ENCODE measurements at places on chromosomes 16 and 17.

DNA sequence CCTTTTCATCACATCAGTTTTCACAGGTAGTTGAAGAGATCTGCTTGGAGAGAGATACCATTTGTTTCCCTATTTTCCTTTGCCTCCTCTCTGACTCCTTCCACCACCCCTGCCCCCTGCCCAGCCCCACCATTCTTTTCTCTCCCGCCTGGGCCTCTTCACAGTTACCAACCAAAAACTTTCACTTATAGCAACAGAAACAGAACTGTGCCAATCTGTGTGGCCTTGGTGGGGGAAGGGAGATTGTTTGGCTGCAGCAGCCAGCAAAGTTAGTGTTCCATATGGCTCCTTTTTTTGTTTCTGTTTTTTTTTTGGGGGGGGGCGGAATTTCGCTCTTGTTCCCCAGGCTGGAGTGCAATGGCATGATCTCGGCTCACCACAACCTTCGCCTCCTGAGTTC, 17.2 kb upstream of the ARL4D start:
- no peak for DNase-seq

GRCh38 chr17:59439741-59440211, 108.3 kb downstream of the YPEL2 start:
- no peak for DNase-seq

DNA sequence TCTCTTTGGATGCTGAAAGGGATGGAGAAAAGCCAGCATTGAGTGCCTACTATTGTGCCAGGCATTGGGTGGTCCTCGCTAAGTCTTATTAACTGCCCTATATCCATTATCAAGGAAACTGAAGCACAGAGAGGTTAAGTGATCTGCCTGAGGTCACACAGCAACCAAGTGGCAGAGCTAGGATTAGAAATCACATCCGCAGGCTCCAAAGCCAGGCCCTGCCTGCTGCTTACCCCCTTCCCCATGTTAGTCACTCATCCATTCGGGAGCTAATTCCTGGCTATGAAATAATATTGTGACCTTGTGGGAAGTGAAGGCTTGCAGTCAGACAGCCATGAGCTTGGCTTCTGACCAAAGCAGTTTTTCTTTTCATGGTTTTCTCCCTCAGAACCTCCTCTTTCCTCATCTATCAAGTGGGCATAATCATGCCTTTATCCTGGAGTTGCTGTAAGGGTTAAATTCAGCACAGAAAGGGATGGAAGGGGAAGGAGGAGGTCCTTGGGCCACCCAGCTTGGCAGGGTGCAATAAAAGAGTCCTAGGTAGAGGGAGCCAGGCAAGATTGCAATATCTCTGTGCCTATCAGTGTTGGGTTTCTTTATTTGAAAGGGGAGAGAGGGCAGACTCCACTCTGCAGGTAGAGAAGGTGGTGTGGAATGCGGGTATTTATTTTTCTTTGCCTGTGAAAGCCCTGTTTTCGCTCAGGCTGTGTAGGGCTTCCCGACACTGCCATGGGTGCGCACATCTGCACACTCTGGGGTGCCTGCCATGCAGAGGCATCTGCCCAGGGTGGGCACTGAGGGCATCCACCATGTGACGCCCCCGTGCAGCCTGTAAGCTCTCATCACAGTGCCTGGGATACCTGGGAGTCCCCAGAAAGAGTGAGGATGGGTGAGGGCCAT, 11.3 kb downstream of the RAI1 start:
- no peak for DNase-seq

DNA sequence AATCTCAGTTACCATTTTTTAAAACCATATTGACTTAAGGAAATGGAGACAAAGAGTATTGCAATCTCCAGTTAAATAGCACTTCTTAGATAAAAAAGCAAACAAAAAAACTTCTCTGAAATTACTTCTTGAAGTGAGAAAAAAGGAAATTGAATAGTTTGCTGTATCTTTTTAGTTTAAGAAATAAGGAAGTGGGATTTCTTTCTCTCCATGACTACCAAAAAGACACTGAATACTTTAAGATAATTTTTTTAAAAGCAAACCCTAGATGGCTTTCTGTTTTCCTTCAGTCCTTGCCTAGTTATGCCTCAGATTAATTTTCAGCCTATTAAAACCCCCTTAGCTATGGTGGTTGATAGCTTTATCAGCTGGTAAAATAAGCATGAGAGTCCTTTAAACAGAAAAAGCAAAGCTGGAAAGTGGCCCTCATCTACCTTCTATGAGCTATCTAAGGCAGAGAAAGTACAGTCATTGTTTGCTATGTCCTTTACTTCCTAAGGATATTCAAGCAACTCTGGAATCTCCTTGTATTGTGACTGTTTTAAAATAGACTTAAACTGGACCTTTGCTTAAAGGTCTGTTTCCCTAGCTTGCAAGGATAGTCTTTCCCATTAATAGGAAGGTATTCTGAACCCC, 28.6 kb downstream of the TPPP3 start:
- DNase-seq: no peak

GRCh38 chr17:63191610-63192009, 225.6 kb downstream of the TANC2 start:
- no peak for DNase-seq

- DNase-seq: no peak
These were observed 5.1 kb downstream of the MED9 start for GRCh38 chr17:17481860-17482259.

GRCh38 chr17:19321481-19322128, 40.9 kb downstream of the B9D1 start:
- DNase-seq: no peak

DNA sequence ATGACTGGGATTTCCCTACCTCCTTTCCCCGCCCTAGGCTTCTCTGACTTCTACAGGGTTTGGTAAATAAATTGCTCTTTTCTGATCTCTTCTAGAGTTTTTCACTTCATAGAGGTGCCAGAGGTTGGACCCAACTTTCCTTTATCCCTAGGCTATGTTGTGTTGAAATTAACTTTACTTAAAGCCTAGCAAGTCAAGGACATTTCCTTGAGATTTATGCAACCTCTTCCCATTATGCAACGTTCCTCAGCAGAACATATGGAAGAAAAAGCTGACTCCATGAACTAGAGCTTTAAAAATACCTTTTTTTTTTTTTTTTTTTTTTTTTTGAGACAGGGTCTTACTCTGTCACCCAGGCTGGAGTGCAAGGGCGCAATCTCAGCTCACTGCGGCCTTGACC, 15.5 kb downstream of the MPO start:
- no peak for DNase-seq

Measured in stimulated activated CD4-positive, alpha-beta T cell treated with anti-CD3 and anti-CD28 coated beads, TNF-alpha, amount 100 ng/mL, for 1 hour (primary cell).